ENCODE measurements at places on chromosomes 2 and 18. TPM values are rescaled to one million over a fixed set of nuclear protein-coding genes. Genes with fewer than 3 reads are reported as not detected.

Gene SPAG16
- 43.1 TPM for total RNA-seq

DNA sequence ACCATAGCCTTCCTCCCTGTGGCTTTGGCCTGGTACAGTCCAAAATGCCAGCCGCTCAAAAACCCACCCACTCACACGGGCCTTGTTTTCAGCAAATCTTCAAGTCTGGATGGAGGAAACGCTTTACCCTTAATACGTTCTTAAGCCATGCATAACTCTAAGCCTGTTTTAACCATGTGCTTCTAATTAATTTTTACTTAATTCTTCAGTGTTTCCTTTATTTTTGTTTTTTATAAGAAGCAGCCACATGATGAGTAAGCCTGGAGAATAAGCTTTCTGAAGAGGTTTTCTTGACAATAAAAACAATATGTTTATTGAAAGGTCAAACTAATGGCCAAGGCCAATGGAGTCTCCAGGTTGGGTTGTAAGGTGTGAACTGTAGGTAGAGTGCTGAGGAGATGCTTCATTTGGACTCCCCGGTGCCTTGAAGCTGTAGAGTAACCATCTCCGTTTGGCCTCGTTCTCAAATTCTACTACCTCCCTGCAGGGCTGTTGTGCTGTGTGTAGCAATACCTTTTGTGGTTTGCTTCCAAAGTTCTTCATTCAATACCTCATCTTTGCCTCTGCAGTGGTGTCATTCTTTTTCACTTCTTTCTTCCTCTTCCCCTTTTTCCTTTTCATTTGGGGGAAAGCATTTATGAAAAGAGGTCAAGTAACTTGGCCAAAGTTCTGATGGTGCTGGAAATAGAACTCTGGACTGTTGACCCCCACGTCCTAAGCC is 113.7 kb downstream of the PRKCE start:
- no peak for DNase-seq

DNA sequence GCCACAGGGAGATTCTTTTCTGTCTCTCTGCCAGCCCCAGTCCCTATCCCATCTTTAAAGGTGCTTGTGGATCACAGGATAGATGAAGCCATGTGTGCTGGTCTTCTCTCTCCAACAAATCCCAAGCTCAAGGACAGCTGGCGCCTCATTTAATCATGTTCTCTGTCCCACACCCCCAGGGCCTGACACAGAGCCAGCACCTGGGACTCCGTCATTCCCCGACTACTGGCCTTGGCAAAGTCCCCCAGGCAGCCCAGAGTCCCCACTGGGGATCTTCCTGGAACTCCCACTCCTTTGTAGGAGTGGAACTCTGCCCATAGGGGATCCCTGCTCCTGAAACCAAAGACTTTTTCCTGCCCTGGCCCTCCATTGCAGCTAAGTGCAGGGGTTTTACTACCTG is 60.8 kb downstream of the MTHFD2 start:
- DNase-seq = no peak

GRCh38 chr2:134276381-134277172 is 22.7 kb downstream of the MGAT5 start:
- no peak for DNase-seq
